Keratinocyte (primary cell): ENCODE measurements at places on chromosomes 5 and 9.

DNA sequence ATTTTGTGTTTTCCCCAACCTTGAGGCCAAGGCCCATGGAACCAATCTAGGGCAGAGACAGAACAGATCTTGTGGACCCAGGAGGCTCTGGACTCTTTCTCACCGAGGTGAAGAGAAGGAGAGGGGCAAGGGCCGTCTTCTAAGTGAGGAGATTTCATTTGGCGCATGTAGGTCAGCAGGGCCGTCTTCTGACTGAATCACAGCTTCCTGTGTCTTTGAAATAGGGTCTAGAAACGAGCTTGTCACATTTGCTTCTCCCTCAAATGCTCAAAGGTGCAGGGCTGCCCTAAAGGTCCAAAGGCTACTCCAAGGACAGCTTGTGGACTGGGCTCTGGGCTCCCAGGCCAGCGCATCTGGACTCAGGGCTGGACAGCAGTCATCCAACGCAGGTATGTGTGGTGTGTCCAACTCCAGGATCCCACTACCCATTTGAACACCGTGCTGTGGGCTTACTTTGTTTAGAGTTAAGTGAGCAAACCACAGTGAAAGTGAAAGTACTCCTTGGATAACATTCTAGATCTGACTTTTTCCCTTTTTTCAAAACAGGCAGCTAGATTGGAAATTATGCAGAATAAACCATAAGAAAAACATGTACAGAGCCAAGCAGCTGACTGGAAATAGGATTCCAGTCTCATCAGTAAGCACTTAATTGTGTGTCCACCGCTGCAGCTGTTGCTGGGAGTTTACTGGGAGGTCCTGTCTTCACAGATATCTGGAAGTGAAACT lies 357.0 kb downstream of the GADD45G start:
- DNase-seq: no peak

GRCh38 chr5:167555565-167556166 lies 735.8 kb upstream of the WWC1 start:
- no peak for DNase-seq

DNA sequence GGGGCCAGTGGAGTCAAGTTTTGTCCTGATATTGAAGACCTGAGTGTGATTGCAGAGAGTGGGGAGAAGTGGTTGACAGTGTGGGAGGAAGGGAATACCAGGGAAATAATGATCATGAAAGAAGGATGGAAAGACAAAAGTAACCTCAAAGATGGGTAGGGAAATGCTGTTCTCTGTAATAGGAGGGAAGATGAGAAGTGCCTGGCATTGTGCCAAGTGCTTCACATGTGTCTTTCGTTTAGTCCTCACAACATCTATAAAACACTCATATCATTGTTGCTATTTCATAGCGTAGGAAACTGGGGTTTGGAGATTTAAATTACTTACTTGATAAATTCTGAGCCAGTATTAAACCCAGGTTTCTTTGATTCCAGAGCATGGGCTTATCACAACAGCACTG lies 472.3 kb downstream of the LRRC70 start:
- no peak for DNase-seq

GRCh38 chr9:101399643-101399970 lies 956 bp downstream of the ZNF189 start:
- DNase-seq: no peak

DNA sequence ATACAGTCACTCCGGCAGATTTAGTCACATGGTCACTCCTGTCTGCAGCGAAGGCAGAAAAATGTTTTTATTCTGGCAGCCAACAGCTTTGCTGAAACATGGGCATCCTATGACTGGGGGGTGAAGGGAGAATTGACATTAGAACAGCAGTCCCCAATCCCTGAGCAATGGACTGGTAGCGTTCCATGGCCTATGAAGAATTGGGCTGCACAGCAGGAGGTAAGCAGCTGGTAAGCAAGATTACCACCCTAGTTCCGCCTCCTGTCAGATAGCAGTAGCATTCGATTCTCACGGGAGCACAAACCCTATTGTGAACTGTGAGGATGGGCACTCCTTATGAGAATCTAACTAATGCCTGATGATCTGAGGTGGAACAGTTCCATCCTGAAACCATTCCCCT lies 93.1 kb upstream of the FTMT start:
- DNase-seq: no peak

DNA sequence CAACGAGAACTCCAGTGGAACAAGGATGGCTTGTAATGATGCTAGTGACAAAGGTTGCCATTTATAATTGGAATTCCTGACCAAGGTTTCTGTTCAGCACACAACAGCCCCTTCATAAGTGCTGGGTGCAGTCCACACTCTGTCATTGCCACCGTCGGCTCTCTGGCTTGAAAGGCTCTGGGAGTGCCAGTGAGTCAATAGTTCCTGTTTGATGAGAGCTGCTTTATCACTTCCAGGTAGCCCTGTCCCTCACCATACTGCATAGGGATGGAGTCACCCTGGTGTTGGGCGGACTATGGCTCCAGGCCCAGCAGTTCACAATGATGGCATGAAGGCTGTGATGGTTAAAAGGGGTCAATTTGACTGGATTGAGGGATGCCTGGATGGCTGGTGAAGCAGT lies 34.6 kb upstream of the SEMA4D start:
- no peak for DNase-seq

- no peak for DNase-seq
Measured at GRCh38 chr9:96038914-96039313, 163.4 kb downstream of the ERCC6L2 start.

GRCh38 chr5:148186248-148187003 lies 16.4 kb upstream of the SPINK6 start:
- peak; percentile 59 for DNase-seq

DNA sequence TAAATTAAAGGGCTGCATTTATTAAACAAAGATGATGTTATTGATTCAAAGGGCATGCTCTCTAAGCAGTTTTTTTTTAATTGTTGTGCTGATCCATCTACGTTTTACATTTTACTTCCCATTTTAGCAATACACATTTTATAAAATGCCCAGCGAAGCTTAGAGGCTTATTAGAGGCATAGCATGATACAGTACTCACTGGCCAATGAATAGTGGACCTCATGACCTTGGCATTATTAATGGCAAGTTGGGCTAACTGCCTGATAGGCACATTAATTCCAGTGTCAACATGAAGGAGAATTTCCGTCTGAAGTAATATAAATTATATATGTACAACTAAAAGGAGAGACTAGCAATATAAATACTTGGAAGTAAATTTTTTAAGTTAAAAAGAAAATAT lies 837.2 kb downstream of the EFNA5 start:
- DNase-seq: no peak
